ENCODE measurements at places on chromosomes 7 and 10. TPM values are rescaled to one million over a fixed set of nuclear protein-coding genes. Genes with fewer than 3 reads are reported as not detected.

The METTL27 gene
- 2.5 TPM for total RNA-seq

- no peak for DNase-seq
Measured at GRCh38 chr10:48456808-48457761, 147.8 kb downstream of the ARHGAP22 start.

DNA sequence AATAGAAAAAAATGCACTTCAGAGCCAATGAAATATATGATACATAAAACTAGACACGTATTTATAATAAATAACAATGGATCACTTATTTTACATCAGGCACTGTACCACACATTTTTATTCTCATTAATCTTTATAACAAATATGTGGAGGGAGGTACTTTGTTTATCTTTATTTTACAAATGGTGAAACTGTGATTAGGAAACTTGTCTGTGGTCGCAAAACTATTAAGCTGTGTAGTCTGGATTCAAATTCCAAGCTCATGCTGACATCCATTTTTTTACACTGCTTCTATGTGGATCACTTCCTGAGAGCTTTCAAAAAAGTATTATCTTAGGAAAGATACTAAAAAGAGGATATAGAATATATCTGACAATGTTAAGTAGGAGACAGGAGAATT is 978.6 kb downstream of the SORCS1 start:
- DNase-seq = no peak

- DNase-seq = no peak
Measured at GRCh38 chr10:851901-852300, 79.6 kb downstream of the LARP4B start.

- no peak for DNase-seq
Measured at GRCh38 chr10:100724531-100725027, 20.8 kb upstream of the PAX2 start.

DNA sequence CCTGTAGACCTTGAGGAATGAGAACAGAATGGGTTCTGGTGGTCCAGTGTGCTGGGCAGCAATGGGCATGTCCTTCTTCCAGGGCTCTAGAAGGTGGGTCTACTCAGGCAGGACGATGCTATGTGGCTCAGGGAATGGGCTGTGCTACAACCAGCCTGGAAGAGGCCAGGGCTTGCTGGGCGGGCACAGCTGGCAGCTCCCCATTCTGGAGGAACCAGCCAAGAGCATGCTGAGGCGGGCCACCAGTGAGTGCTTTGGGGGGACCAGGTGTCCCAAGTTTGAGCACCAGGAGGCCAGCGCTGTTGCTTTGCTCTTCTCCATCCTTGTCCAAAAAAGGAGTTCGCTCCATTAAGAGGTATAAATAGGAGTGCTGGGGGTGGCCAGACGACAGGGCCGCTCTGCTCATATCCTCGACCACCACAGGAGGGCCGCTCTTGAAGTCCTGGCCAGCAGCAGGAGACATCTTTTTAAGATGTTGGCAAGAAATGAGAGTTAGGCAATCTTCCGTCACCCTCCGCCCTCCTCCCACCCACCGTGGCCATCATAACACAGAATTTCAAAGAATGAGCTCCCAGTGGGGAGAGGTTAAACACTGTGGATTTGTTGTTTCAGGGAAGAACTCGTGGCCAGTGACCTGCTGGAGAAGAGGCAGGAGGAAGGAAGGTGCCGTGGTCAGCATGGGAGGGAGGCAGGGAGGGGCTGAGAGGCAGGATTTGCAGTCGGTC is 141.3 kb downstream of the GRK5 start:
- no peak for DNase-seq

The KCNIP2 gene
- 90.5 TPM for total RNA-seq

The TIMM23B gene
- 17.3 TPM for total RNA-seq

The MYPN gene
- not detected for total RNA-seq

DNA sequence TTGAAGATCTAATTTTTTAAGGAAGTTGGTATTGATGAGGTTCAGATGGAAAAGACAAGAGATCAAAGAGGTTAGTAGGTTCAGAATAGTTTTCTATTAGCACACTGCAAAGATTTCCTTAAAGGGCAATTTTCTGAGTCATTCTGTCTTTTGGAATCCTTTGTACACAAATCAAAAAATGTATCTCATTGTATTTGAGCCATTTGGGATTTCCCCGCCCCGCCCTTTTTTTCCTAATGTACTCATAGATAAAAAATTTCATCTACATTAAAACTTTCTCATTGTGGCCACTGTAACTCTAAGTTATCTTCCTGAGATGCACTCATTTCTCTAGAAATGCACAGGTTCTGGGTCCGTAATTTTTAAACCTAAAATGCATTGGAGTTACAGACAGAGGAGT is 12.1 kb downstream of the GIMAP6 start:
- no peak for DNase-seq

DNA sequence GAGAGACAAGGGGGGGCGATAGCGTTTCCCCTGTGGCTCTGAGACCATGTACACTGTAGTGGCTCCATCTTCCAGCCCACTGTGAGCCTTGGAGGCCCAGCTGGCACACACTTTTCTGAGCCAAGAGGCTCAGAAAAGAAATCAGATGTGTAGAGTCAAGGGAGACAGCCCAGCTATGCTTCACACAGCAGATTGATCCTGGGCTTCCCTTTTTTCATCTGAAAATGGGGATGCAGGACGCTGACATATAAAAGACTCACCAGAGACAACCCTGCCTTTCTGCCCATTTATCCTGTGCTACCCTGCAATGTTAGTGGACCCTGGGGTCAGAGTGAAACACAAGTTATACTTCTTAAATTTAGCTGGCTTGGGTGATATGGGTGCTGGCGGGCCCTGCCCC is 14.3 kb downstream of the TMEM273 start:
- no peak for DNase-seq

DNA sequence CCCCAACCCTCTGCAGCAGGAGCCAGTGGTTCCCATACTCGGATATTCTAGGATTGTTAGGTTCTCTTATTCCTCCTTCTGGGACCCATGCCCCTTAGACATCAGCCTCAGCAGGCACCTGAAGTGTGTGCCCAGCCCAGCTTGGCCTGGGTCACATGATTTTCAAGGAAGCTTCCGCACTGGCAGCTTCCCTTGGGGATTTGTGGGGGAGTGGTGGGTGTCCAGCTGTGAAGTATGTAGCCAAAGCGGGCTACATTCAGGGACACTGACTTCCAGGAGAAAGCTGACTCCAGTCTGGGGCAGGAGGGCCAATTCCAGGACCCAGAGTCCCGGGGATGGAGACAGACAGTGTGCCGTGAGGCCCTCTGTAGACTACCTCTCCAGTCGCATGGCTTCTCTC is 1.3 kb downstream of the LDB1 start:
- no peak for DNase-seq

DNA sequence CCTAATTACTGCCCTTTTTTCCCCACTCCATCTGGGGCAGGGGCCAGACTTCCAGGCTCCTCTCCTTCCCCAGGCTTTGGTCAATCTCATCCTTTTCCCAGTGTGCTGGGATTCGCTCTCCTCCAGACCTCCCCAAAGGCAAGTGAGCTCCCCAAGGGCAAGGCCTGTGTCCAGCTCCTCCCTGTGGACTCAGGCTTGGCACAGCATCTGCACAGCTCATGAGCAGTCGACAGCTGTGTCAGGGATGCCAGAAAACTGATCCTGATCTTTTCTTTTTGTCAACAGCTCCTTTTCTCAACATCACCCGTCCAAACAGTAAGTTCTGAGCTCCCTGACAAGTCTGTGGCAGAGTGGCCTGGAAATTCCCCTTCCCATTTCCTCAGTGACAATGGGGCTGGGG is 67.1 kb downstream of the C10orf120 start:
- no peak for DNase-seq

The HABP2 gene
- total RNA-seq = not detected

The RPP30 gene
- 23.5 TPM for total RNA-seq

- no peak for DNase-seq
Measured at GRCh38 chr7:149790146-149790548, 16.8 kb upstream of the ZNF467 start.

DNA sequence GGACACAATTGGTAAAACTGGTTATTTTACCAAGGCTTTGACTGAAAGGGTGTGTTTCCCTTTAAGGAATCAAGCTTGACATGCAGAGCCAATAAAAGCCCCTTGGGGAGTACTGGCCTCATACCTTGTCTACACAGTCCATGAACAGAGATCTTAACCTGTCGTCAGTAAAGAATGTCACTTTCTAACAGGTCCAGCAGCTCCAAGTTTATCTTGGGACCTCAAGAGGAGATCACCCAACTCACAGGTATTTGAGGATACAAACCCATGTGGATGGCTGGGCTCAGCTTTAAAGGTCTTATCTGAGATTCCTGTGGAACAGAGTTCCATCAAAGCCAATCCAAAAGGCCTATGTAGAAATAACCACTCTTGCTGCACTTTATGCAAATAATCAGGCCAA is 61.3 kb downstream of the COA1 start:
- DNase-seq = no peak

- DNase-seq = no peak
Measured at GRCh38 chr7:73443548-73444255, 10.1 kb downstream of the FZD9 start.

GRCh38 chr10:78381107-78381506 is 347.4 kb downstream of the RPS24 start:
- DNase-seq = no peak

GRCh38 chr10:128377988-128378387 is 251.8 kb upstream of the MKI67 start:
- no peak for DNase-seq

The SHOC2 gene
- 73.6 TPM for total RNA-seq

GRCh38 chr10:11961771-11962170 is 80.8 kb downstream of the UPF2 start:
- no peak for DNase-seq

The YKT6 gene
- 48.3 TPM for total RNA-seq

- no peak for DNase-seq
Measured at GRCh38 chr7:50293509-50294179, 10.9 kb upstream of the IKZF1 start.

The FOXI2 gene
- not detected for total RNA-seq

DNA sequence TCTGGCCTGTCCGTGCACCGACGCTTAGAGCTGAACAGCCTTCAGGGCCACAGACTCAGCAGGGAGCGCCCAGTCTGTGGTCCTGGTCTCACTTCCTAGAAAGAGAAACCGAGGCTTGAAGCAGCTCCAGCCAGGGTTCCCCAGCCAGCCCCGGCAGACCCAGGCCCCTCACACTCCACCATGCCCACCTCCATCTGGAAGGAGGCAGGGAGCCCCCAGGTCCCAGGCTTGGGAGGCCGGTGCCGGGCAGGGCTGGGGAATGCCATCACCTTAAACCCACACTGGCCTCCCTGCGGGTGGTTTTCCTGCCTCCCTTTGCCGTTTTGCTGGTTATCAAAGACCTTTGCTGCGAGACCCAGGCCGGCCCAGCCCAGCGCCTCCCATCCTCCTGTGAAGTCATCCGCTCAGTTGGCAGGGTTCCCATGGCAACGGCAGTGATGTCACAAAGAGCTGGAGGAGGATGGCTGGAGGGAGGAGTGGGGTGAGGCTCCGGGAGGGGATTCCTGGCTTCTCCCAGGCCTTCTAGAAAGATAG is 24.0 kb downstream of the ELFN1 start:
- peak; percentile 63 for DNase-seq
